ENCODE measurements at places on chromosomes 12 and 14.

GRCh38 chr14:55620277-55620676 is 40.3 kb downstream of the KTN1 start:
- no peak for DNase-seq

DNA sequence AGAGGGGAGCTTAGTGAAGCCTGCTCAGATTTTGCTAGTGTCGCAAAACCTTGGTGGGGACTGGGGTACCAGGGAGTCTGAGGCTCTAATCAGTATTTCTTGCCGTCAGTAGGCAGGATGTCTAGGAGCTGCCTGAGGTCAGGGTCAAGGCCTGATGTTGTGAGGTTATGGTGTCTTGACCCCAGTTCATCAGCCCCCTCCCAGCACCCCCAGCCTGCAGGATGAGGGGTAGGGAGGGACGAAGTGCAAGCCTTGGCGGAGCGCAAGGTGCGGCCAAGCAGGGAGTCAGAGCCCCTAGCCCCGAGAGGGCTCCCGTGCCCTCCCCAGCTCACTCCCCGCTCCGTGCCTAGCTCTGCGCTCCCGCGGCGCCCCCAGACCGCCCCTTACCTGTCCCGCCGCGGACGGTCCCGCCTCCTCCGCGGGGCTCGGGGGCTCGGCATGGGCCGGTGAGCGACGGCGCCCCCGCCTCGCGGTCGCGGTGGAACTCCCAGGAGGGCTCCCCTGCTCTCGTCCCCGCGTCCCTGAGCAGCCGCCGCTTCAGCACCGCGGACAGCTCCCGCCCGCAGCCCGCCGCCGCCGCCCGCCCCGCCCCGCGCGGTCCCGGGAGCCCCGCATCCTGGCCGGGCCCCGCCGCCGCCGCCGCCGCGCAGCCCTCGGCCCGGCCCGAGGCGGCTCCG is 347 bp downstream of the SYNDIG1L start:
- DNase-seq: no peak

GRCh38 chr12:57996520-57996919 is 55.2 kb downstream of the ATP23 start:
- DNase-seq: no peak

GRCh38 chr12:125882141-125882540 is 816.9 kb downstream of the AACS start:
- DNase-seq: no peak

- DNase-seq: no peak
Measured at GRCh38 chr12:27437839-27438238, 8.7 kb upstream of the SMCO2 start.

DNA sequence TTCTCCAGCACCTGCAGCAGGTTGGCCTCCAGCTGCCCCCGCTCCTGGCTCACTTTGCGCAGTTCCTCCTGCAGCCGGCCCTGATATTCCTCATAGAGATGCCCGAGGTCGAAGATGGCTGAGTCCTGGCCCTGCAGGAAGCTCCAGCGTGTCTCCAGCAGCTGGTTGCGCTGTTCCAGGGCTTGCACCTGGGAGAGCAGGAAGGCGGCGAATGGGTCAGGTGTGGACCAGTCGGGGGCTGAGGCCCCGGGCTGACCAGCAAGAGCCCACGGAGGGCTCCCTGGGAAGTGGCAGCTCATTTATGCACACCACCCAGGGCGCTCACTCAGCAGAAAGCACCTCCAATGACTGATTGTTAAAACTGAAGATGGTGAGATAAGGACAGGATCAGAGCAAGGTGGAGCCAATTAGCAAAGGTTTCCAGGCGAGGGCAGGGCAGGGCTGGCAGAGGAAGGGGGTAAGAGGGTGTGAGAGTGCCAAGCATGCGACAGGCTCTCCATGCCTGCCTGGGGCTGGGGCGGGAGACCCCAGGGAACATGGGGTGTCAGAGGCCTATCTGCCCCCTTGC is 6.3 kb downstream of the KRT80 start:
- DNase-seq: no peak

DNA sequence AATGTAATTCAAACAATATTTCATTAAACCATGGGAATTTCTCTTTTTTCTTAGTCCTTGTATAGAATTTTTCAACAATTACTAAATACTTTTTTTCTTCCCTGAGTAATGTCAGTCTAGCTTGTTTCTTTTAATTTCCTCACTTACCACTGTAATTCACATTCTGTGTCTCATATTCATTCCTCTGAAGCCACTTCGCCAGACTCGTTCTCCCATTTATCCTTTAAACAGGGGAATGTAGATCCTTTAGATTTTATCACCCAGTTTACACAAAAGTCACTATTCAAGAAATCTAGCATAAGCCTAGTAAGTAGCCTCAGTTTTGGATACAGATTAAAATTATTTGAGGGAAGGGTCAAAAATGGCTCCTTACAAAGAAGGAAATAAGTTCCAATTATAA is 6.8 kb downstream of the USP15 start:
- DNase-seq: no peak

GRCh38 chr14:65026526-65026925 is 39.8 kb downstream of the FNTB start:
- no peak for DNase-seq

GRCh38 chr14:83485591-83485990 is 1951.9 kb upstream of the SEL1L start:
- DNase-seq: no peak

DNA sequence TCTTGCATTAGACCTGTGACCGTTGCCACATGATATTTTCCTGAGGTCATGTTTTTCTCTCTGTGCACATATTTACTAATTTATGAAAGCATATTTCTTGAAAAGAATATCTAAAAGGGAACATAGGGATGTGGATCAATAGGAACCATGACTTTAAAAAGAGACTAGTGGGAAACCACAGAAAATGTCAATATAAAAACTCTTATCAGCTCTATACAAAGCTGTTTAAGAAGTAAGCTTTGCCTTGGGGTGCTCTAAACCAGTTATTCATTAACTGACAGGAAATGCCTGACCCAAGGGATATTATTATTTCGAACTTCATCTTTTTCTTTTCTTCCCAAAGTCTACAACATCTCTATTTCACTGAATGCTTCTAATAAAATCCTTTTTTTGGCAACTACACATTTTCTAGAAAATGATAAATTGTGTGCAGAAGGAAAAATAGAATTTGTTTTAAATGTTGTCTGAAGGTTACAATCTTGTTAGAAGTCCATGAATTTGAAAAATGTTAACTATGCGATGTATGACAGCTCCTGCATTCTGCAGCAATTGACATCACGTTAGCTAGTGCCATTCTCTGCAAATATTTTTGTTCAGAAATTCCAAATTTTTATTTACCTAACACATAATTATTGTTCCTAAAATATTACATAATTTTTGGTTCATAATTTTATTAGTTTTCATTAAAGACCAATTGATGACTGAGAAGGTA is 345.0 kb downstream of the SLC16A7 start:
- no peak for DNase-seq

- DNase-seq: no peak
Measured at GRCh38 chr14:93240678-93241000, 33.6 kb downstream of the UBR7 start.

DNA sequence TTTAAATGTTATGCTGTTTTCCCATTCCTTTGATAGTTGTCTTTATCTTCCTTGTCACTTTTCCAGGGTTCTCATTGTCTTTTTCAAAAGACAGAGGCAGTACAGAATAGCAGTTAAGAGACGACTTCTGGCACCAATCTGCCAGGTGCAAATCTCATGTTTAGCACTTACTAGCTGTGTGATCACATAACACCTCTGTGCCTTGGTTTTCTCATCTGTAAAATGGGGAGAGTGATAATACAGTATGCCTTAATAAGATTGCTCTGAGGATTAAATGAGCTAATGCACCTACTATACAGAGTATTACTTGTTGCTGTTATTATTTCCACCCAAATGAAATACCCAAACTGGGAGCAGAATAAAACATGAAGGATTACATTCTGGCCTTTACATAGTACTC is 4.8 kb downstream of the GPR135 start:
- no peak for DNase-seq

GRCh38 chr12:121611306-121611705 is 15.0 kb upstream of the ORAI1 start:
- DNase-seq: no peak

GRCh38 chr12:114406316-114406983 is 506 bp upstream of the TBX5 start:
- DNase-seq: no peak

- DNase-seq: no peak
Measured at GRCh38 chr12:124790650-124791400, 72.8 kb downstream of the SCARB1 start.

DNA sequence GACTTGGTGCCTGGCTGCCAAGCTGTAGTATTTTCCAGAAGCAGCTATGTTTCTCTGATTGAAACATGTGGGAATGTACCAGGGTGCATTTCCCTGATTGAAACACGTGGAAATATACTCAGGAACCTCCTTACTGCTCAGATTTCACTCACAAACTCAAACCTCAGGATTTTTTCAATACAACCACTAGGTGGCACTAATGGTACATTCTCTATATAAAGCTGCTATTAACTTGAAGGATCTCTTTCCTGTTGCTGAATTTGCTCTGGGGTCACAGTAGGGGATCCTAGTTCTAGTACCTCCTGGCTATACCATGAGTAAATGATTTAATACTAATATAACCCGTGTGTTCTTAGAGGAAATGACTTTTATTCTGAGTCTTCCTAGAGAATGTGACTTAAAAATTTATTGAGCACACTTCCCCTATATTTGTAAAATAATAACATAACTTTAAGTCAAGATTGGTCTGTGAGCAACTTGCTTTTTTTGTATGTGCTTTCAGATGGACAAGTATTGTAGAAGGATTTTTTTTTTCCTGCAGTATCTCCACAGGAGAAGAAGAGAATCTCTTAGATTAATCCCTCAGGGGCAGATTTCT is 173.8 kb upstream of the MIS18BP1 start:
- peak; percentile 19 for DNase-seq

DNA sequence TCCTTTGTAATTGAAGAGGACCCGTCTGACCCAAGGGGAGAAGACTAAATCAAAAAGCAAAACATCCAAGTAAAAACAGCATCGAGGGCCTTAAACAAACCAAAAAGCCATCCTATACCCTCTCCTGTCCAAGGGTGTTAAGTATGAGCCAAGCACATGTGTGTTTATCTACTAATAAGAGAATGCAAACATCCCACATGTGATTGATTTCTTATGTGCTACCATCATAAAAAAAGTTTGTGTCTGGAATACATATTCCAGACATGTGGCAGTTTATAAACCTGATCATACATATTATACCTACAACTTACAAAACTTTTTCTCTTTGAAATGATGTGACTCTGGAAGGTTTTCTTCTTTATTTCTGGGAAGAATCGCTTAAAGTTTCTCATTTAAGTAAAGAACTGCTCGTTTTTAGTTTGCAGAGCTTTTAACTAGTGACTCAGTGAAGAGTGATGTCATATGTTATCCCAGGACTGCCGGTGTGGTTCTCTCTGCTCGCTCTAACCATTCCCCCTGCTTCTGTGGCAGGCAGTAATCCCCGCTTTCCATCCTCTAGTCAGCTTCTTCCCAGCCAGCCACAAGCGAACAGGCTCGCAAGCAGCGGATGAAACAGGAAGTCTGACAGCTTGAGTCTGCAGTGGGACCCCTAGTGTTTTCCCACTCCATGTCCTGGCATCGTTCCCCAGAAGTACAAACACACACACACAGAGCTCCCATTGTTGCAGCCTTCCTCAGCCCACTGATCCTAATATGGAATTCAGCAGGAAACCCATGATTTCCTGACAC is 431 bp upstream of the RHOJ start:
- DNase-seq: peak; percentile 97

DNA sequence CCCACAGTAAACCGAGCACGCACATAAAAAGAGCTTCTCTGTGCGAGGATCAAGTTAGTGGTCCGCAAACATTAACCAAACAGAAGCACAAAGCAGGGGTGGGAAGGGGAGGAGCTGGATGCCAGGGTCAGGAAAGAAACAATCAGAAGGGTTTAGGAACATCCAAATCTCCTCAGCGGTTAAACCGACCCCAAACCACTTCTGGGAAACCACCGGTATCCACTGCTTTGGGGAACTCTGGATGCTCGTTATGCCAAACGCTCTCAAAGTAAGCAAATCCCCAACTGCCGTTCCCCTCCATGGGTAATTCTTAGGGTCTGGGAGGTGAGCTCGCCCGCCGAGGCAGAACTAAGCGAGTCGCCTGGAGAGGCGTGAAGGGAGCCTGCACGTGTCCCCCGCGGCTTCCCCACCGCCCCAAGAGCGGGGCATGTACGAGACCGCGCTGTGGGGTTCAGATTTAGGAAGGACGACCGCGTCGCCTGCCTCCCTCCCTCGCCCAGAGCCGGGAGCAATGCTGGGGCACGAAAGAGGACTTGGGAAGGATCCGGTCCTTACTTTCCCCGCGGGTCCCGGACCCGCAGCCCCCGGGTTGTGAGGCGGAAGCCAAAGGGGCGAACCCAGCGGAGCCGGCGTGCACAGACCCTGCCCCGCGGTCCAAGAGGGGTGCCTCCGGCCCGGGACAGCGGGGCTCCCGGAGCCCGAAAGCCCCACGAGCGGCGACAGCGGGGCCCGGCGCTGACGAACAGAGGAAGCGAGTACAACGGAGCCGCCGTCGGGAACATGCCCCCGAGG is 711 bp downstream of the SBNO1 start:
- no peak for DNase-seq

GRCh38 chr12:52924764-52925716 is 20.2 kb upstream of the KRT8 start:
- DNase-seq: no peak

DNA sequence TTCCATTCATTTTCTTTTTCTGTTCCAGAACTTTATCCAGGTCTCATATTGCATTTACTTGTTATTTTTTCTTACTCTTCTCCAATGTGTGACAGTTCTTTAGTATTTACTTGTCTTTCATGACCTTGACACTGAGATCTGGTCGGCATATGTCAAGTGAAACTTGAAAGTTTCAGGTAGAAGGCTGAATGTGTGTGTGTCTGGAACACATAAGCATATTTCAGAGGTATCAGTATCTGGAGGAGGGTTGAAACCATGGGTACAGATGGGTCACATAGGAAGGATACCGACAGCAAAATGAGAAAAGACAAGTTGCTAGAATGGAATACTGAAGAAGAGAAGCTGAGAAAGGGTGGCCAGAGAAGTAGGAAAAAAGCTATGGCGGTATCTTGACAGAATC is 22.5 kb upstream of the PTGDR start:
- DNase-seq: no peak

DNA sequence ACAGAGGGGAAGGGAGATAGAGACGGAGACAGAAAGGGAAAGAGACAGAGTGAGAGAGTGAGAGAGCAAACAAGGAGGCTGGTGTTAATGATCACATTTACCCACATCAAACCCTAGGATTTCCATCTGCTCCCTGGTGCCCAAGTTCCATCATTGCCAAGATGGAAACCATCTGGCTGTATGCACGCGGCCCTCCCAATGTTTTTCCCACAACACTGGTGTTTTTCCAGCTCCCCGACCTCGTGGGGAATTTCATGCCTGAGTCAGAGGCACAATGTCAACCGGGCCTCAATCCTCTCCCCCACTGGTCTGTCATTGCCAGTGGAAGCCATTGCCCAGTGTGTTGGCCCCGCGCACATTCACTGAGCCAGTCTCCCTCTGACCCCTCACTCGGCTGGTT is 19.9 kb upstream of the BDKRB2 start:
- DNase-seq: no peak

DNA sequence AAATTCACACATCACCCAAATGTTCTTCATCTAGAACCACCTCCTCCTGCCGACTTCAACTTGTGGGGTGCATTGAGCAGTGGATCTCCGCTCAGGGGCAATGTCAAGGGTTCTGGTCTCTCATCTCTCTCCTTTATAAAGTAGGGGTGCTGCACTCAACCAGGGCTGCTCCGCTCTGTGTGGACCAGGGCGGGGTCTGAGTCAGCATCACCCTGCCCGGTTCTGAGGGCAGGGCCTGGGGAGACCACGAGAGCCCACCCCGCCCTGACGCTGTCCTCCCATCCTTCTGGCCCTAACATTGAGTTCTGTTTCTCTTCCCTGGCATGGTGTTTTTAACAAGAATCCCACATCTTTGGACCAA is 311.6 kb upstream of the DIO3 start:
- DNase-seq: no peak
